ENCODE measurements at places on chromosomes 13 and 19.
A peak's percentile ranks its signal among the peaks of the same experiment; 100 is the strongest.

DNA sequence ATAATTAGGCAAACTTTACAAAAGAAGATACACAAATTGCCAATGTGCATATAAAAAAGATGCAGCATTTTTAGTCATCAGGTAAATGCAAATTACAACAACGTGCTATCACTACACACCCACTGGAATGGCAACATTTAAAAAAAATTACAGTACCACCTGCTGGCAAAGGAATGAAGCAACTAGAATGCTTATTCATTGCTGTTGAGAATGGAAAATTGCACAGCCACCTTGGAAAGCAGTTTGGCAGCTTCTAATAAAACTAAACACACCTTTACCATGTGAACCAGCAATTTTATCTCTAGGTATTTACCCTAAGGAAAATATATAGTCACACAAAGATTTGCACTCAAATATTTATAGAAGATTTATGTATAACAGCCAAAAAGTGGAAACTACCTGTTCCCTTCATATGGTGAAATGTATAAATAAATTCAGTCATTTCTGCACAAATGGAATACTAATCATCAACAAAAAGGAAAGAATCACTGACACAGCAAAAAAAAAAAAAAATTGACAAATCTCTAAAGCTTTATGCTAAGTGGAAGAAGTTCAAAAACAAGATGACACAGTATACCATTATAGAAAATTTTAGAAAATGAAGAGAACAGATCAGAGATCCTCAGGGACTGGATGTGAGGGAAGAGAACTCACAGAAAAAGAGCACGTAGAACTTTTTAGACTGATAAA lies 30.3 kb downstream of the OXGR1 start:
- peak; percentile 34 for DNase-seq

- no peak for DNase-seq
Observed at GRCh38 chr13:73872397-73872796, 261.8 kb downstream of the KLF12 start.

- no peak for DNase-seq
Observed at GRCh38 chr13:43543331-43543730, 243.4 kb downstream of the ENOX1 start.

DNA sequence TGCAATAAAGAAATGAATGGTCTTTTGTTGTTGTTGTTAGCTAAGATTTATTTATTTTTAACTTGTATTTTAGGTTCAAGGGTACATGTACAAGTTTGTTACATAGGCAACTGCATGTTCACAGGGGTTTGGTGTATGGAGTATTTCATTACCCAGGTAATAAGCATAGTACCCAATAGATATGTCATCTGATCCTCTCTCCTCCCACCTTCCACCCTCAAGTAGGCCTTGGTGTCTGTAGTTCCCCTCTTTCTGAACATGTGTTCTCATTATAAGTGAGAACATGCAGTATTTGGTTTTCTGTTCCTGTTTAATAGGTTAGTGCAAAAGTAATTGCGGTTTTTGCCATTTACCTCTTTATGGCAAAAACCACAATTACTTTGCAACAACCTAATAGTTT lies 554.1 kb downstream of the TBC1D4 start:
- no peak for DNase-seq

DNA sequence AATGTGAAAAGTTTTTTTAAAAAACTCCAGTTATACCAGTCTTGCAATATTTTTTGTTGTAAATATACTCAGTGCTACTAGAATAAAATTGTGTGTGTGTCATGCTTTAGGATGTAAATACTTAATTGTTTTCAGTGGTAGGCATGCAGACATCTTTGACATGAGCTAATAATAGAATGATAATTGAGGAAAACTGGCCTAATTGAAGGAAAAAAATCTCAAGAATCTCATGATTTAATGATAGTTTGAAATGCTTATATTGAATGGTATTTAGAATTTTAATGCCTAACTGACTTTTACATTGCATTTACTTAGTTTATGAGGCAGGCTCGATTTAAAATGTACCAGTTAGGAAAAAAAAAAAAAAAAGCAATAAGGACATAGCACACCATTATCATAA lies 3.2 kb upstream of the MAB21L1 start:
- DNase-seq: no peak

- DNase-seq: peak; percentile 83
Observed at GRCh38 chr19:2610637-2611482, 91.6 kb downstream of the GNG7 start.

GRCh38 chr19:52206481-52206880 lies 16.6 kb downstream of the PPP2R1A start:
- DNase-seq: no peak

DNA sequence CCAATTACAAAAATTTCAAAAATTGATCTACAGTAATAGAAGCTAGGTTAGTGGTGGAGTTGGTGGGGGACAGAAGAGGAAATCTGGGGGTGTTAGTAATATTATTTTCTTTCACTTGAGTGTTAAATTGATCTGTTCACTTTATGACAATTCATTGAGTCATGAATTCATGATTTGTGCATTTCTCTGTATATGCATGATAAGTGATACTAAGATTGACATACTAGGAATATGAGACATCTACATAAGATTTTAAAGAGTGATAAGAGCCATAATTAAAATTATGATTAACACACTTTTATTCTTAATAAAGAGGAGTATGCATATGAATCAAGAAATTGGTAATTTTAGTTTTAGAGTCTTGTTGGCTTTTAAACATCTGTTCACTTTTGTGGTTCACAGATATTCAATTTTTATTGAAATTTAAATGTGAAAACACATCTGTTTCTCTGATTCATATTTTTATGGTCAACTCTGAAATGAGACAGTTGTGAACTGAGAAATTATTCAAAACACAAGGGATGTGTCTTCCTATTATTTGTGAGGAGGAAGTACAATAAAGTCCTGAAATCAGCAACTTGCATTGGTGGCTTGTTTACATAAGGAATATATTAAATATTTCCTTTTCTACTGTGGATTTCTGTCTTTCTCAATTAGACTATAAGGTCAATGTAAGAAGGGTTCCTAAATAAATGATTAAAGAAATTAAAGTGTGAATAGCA lies 196.5 kb downstream of the ITGBL1 start:
- no peak for DNase-seq

Measured in OCI-M1 (cell line).